Mucosa of gallbladder (tissue), 1 donor: ENCODE measurements at places on chromosomes 1 and 21. TPM values are rescaled to one million over a fixed set of nuclear protein-coding genes. Genes with fewer than 3 reads are reported as not detected.

Gene SVBP
- 17.8 TPM for total RNA-seq

Gene PAPPA2
- total RNA-seq = 20.2 TPM

Gene FAAH
- total RNA-seq = 48.1 TPM

Gene NUAK2
- 6.7 TPM for total RNA-seq

Gene CFAP107
- not detected for total RNA-seq

Gene LCE1B
- total RNA-seq = not detected

Gene VCAM1
- total RNA-seq = 9.7 TPM

Gene WNT4
- total RNA-seq = 11.5 TPM

Gene VWA1
- 122 TPM for total RNA-seq

Gene FBXO2
- total RNA-seq = 22.0 TPM

Gene PADI2
- 8.6 TPM for total RNA-seq

Gene DPH5
- 25.6 TPM for total RNA-seq

Gene PRAMEF2
- not detected for total RNA-seq

Gene MAGOH
- 27.9 TPM for total RNA-seq

Gene VHLL
- total RNA-seq = not detected

Gene GIPC2
- 19.6 TPM for total RNA-seq

Gene CLDN17
- total RNA-seq = not detected

Gene PDE9A
- total RNA-seq = 22.8 TPM

Gene UBXN10
- total RNA-seq = 2.3 TPM

Gene OR2AK2
- total RNA-seq = not detected

Gene PINK1
- total RNA-seq = 72.9 TPM

Gene OR2T29
- total RNA-seq = not detected

Gene FMO4
- total RNA-seq = 3.6 TPM

Gene TMEM269
- 0.06 TPM for total RNA-seq

Gene LRRC3
- 15.6 TPM for total RNA-seq

Gene FOXJ3
- 39.4 TPM for total RNA-seq

Gene LEFTY2
- total RNA-seq = 0.23 TPM

Gene AMY2B
- total RNA-seq = 14.6 TPM

Gene PGLYRP4
- total RNA-seq = not detected

Gene S100A7
- not detected for total RNA-seq

Gene ELAVL4
- total RNA-seq = 0.43 TPM

Gene KCNT2
- total RNA-seq = 6.0 TPM

Gene C1QTNF12
- total RNA-seq = 4.9 TPM

Gene DIO1
- 6.2 TPM for total RNA-seq
